Smooth muscle cell of trachea (primary cell): ENCODE measurements at places on chromosomes 2 and 18. TPM values are rescaled to one million over a fixed set of nuclear protein-coding genes. Genes with fewer than 3 reads are reported as not detected.

The CIDEA gene
- total RNA-seq: 0.29 TPM in 1 of 2 replicates, not detected in the other

The PPIG gene
- 28.9 and 31.9 TPM in 2 replicates for total RNA-seq

The ZSWIM2 gene
- total RNA-seq: under 0.01 TPM in 1 of 2 replicates, not detected in the other

The GREB1 gene
- 0.44 and 2.2 TPM in 2 replicates for total RNA-seq

The PAX3 gene
- not detected in 2 replicates for total RNA-seq

The KIF5C gene
- total RNA-seq: 0.50 and 0.58 TPM in 2 replicates

The ERMN gene
- total RNA-seq: not detected in 2 replicates

The MATN3 gene
- total RNA-seq: 0.99 and 1.9 TPM in 2 replicates

The CHRNA1 gene
- not detected in 2 replicates for total RNA-seq

The LCT gene
- under 0.01 TPM in 2 replicates for total RNA-seq

The FSIP2 gene
- total RNA-seq: 0.15 and 0.50 TPM in 2 replicates

The RGPD3 gene
- total RNA-seq: 0.29 and 0.33 TPM in 2 replicates

The CCDC74A gene
- 9.0 and 12.7 TPM in 2 replicates for total RNA-seq

The GPN1 gene
- total RNA-seq: 32.1 and 52.2 TPM in 2 replicates

The SLC14A1 gene
- total RNA-seq: 62.7 and 81.0 TPM in 2 replicates

The LRPPRC gene
- total RNA-seq: 55.2 and 74.2 TPM in 2 replicates

The OTX1 gene
- total RNA-seq: 0.29 and 0.33 TPM in 2 replicates

The OXER1 gene
- total RNA-seq: 0.17 TPM in 1 of 2 replicates, not detected in the other

The CFC1 gene
- not detected in 2 replicates for total RNA-seq

The ATP8B1 gene
- total RNA-seq: 65.3 and 83.7 TPM in 2 replicates

The CYBRD1 gene
- total RNA-seq: 234 and 497 TPM in 2 replicates

The ASB18 gene
- total RNA-seq: not detected in 2 replicates
